ENCODE measurements at places on chromosomes 5 and 9.
A peak's percentile ranks its signal among the peaks of the same experiment; 100 is the strongest.

DNA sequence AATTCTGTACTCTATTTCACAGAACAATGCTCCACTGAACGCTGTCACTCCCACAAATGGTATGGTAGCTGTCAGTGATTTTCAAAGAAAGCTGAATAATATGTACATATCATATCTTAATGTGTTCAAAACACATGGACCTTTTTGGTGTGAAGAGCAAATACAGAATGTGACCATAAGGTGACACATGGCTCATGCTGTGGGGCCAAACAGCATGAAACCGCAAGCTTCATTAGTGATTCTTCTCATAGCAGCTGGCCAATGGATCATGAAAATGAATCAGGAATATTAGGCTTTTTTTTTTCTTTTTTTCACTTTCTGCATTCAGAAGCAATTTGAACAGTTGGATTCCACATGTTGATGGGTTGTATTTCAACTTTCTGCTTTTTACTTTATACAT, 54.9 kb upstream of the CDH9 start:
- peak; percentile 11 for DNase-seq

- no peak for DNase-seq
Measured at GRCh38 chr5:135212361-135213026, 178.5 kb upstream of the PITX1 start.

- DNase-seq: peak; percentile 41
Measured at GRCh38 chr5:108634010-108634616, 113.6 kb upstream of the FER start.

GRCh38 chr9:110126499-110126941, 81.4 kb downstream of the C9orf152 start:
- DNase-seq: no peak

- DNase-seq: no peak
Measured at GRCh38 chr5:128566178-128566577, 28.1 kb upstream of the FBN2 start.

GRCh38 chr5:67094476-67095300, 101.9 kb downstream of the CD180 start:
- peak; percentile 54 for DNase-seq

GRCh38 chr9:115202960-115203751, 85.2 kb upstream of the TNC start:
- DNase-seq: peak; percentile 95

- peak; percentile 67 for DNase-seq
Measured at GRCh38 chr9:125889476-125890419, 142.6 kb downstream of the PBX3 start.

GRCh38 chr5:176538230-176538988, 1.2 kb upstream of the RNF44 start:
- DNase-seq: no peak

Data from fibroblast of skin of scalp (primary cell).